ENCODE measurements at places on chromosomes 16 and 17.

DNA sequence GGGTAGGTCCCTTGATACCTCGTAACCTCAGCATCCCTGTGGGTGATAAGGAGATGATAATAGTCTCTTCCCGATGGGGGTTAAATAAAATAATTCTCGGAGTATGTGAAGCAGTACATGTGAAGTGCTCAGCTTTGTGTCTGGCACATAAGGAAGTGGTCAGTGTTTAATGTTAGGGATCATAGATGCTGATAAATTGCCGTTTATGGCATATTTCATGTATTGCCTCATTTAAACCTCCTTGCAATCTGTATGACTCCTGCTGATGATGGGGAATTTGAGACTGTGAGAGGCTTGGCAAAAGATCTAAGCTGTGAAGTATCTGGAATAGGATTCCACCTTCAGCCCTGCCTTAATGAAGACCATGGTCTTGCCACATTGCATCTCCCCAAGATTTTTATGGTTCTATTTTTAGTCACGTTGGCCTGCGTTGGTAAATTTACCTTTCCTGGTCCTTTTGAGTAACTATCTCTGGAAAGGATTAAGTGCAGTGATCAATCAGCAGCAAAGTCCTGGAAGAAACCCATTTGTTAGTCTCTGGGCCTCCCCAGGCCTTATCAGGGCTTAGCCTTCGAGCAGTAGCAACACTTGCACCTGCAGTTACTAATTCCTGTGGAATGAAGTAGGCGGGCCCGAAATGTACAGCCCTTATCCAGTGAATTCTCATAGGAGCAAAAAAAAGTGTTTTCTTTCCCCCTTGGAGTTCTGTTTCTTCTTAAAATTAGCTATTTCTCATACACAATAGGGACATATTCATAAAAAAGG lies 144.9 kb downstream of the WWOX start:
- DNase-seq: no peak

GRCh38 chr16:72995151-72995881 lies 52.6 kb downstream of the ZFHX3 start:
- DNase-seq: no peak

- DNase-seq: no peak
Observed at GRCh38 chr16:9943121-9943520, 239.1 kb downstream of the GRIN2A start.

DNA sequence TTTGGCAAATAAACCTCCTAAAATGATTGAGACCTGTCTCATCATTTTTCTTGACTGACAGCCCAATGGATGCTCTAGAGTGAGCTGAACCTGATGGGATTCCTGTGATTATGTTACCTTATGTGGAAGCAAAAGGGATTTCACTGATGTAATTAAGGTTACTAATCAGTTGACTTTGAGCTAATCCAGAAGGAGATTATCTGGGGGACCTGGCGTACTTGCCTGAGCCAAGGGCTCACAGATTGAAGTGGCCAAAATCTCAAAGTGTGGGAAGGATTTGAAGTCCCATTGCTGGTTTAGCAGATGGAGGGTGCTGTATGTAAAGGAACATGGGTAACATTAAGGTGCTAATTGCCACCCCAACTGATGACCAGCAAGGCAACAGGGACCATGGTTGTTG lies 214.0 kb downstream of the CPPED1 start:
- DNase-seq: no peak

Data from NCI-H1417 treated with DMSO at 0.1 percent for 48 hours (cell line).